ENCODE measurements at places on chromosomes 12 and 14.

- DNase-seq, result no peak
Measured at GRCh38 chr14:62030387-62030786, 268.2 kb downstream of the SNAPC1 start.

DNA sequence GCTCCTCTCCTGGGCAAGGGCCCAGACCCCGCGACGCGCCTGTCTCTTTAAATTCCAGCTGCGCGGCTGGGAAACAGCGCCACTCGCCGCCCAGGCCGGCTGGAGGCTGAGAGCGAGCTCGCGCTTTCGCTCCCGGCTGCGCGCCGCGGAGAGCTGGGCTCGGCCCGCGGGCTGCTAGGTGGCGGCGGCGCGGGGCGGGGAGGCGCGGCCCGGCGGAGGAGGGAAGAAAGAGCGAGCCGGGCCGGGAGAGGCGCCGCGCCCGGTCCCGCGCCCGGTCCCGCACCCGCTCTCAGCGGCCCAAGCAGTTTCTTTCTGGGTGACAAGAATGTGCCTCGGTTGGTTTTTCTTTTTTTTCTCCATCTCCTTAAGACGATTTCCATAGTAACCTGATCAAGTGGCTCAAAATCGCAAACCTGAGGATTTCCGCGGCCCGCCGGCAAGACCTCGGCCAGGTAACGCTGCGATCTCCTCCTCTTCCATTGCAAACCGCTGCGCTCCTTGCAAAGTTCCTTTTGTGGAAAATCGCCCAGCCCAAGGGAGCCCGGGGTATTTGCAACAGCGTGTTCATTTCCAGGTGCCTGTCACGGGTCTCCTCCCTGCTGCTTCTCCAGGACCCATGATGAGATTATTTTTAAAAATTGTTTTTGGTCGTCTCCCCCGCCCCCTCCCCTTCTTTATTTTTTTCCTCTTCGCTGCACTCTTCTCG lies 259.5 kb upstream of the E2F7 start:
- DNase-seq, result peak; percentile 24

GRCh38 chr14:91149462-91149861 lies 35.6 kb downstream of the DGLUCY start:
- no peak for DNase-seq

- DNase-seq, result no peak
Measured at GRCh38 chr12:108729612-108730364, 1.5 kb downstream of the CORO1C start.

- DNase-seq, result peak; percentile 85
Measured at GRCh38 chr12:124921200-124922031, 7.0 kb upstream of the UBC start.

DNA sequence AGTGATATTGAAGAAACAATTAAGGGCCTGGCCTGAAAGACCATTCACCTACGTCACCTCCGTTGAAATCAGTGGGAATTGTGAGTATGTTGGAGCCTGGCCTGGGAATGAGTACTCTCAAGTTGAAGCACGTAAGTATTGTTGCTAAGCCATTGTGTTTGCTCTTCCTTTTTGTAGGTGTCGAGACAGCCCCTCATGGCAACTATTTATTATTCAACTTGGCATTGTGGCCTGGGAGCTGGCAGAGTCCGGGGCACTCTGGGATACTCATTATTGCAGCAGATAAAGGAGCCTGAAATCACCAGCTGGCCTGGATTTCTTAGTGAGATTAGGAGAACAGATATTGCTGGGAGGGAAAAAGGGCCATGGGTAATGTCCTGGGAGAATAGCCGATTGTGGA lies 147.4 kb downstream of the C12orf75 start:
- DNase-seq, result no peak

GRCh38 chr14:90274808-90275457 lies 18.6 kb downstream of the PSMC1 start:
- DNase-seq, result no peak

GRCh38 chr12:31832740-31833729 lies 104.2 kb upstream of the AMN1 start:
- peak; percentile 54 for DNase-seq

DNA sequence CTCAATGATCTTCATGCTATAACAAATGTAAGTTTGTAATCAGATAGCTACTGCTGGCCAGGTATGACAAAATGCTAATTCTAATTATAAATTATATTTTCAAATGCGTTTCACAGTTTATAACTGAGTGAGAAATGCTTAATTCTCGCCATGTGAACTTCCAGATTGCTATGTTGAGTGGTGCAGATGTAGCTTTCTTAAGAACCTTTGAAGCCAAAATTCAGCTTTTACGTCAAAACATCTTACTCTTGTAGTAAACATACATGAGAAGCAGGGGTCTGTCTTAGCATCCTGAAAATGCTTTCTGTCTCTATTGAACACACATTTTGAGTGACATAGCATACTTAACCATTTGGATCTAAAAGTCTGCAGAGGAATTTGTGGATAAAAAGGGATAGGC lies 176.5 kb upstream of the PRICKLE1 start:
- no peak for DNase-seq

DNA sequence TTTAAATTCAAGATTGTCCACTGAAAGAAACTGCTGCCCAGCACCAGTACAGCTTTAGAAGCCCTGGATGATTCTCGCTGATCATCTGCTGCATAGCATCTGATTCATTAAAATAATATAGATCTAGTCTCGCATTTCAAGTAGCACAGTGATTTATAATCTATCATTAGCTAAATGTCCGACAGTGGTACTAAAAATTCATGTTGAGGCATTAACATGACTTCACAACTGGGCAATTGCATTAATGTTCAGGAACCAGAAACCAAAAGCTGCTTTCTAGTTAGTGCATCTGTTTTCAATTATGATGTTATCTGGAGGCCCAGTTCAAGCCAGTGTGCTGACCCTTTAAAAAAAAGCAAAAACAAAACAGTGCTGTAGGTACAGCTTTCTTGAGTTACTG lies 1987.2 kb upstream of the SEL1L start:
- DNase-seq, result no peak

DNA sequence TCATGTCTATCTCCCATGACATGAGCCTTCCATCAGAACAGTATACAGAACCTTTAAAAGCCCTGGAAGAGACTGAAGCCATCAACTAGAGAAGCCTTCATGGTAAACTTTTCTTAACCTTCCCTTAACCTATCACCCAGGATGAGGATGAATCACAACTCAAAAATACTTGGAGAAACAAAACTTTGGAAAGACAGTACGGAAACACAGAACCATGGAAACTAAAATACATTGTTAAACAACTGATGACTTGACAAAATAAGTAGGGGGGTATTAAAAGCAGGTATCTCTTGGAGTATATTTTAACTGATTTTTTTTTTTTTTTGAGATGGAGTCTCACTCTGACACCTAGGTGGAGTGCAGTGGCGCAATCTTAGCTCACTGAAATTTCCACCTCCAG lies 8.7 kb downstream of the TM7SF3 start:
- no peak for DNase-seq

DNA sequence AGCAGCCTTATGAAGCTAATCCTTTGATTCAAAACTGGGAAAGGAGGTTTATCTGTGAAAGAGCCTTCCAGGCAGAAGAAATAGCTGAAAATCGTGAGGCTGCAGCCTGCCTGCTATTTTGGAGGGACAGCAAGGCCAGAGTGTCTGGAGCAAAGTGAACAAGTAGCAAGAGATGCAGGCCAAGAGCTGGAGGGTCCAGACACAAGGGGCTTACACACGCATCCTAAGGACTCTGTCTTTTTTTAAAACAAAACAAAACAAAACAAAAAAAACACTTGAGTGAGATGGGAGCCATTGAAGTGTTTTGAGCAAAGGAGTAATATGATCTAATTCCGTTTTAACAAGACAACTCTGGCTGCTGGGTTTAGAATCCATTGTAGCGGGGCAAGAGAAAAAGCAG lies 76.4 kb upstream of the BCAT1 start:
- DNase-seq, result no peak

GRCh38 chr12:68414988-68415387 lies 82.8 kb upstream of the MDM1 start:
- no peak for DNase-seq

DNA sequence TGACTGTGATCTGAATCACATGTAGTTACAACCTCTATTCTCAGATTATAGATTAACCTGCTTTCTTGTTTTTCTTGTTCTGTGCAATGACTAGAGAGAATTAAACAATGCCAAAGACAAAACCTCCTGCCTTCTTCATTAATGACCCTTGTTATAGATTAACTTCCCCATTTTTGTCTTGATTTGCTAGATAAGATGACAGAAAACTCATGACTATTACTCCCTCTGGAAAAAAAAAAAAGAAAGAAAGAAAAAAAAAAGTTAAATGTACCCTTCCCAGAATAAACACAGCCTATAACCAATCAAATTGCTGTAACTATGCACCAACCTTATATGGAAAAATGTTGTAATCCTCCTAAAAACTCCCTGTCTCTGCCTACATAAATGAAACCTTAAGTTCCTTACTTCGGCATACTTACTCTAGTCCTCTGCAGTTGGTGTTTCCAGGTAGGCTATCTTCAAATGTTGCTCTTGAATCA lies 41.1 kb upstream of the PCED1B start:
- no peak for DNase-seq

- DNase-seq, result no peak
Measured at GRCh38 chr14:89309670-89310177, 107.3 kb downstream of the FOXN3 start.

DNA sequence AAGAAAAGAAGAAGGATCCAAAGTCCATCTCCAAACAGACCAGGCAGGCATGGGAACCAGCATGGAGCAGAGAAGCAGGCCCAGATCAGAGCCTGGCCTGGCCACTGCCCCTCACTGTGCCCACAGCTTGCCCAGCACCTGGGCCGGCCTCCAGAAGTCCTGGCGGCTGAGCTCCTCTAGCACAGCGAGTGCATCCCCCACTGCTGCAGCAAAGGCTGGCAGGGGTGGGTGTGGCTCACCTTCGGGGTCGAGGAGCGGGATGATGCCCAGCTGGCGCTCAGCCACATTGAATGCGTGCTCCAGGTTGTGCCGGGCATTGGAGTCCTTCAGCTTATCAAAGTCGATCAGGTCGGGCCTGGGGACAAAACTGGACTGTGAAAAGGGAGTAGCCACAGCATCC lies 78.7 kb downstream of the SPTB start:
- DNase-seq, result no peak

DNA sequence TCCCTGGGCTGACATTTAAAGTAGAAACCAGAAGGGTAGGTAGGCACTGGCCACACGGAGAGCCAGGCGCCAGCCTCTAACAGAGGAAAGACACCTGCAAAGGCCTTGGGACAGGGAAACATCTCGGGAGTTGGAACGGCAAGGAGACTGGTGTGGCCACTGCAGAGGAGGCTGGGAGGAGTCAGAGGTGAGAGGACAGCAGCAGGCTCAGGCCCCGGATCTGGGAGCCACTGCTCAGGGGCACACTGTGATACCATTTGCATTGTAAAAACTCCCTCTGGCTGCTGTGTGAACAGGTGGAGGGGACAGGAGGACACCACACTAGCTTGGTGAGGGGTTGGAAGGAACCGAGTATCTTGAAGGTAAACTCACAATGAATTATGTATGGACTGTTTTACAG lies 2.7 kb downstream of the ANHX start:
- DNase-seq, result no peak

DNA sequence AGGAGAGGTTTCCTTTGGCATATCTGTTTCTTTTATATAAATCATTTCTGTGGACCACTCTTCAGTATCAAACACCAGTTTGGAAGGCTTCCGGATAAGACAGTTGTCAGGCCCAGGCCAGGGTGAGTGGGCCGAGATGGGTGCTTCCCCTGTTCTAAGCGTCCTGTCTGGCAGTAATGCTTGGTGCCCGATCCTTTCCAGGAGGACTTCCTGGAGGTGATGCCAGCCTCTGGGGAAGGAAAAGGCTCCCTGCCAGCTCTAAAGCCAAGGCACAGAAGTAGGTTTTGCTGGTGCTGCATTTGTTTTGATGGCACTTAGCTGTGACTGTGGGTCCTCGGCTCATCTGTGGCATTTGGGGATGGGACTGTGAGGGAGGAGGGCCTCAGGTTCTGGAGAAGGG lies 124.4 kb upstream of the RTL1 start:
- no peak for DNase-seq

DNA sequence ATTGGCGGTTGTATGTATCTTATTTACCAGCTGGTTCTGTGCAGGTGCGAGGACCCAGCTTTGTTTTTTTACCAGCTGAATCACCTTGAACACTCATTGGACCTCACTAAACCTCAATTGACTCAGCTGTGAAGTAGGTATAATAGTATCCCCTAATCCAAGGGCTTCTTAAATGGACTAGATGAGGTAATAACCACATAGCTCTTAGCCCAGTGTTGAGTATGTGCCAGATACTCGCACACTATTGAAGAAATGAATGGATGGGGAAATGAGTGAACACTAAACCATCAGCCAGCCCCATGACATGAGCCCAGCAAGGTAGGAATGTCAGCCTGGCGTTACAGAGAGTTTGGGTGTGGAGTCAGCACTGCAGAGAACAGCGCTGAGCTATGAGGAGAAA lies 79.7 kb downstream of the RIMBP2 start:
- DNase-seq, result no peak

- DNase-seq, result no peak
Measured at GRCh38 chr12:67364228-67364627, 95.1 kb downstream of the CAND1 start.

DNA sequence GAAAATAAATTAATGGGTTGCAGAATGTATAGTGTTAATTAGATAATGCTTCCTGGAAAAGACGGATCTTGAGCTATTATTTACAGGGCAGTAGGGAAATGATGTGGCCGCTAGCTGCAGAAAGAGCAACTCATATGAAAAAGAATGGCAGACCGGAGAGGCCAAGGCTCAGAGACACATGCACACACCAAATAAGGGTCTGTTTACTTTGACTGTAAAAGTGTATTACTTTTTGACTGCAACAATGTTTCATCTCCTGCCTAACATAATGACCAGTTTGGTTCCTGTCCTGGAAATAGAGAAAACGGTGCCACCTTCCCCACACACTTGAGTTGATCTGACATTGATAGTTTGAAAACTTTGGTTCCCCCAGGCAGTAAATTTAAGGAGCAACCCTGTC lies 290.9 kb downstream of the CACNA1C start:
- no peak for DNase-seq

GRCh38 chr14:52000696-52001095 lies 11.3 kb downstream of the RTRAF start:
- no peak for DNase-seq
